ENCODE measurements at places on chromosomes 2 and 18.

- DNase-seq, result no peak
Observed at GRCh38 chr2:8482432-8482831, 199.4 kb upstream of the ID2 start.

GRCh38 chr2:30421604-30422443 is 25.2 kb upstream of the LCLAT1 start:
- no peak for DNase-seq

- DNase-seq, result no peak
Observed at GRCh38 chr18:36580266-36580665, 248.5 kb downstream of the TPGS2 start.

GRCh38 chr2:35591886-35592285 is 763.7 kb upstream of the CRIM1 start:
- DNase-seq, result no peak

DNA sequence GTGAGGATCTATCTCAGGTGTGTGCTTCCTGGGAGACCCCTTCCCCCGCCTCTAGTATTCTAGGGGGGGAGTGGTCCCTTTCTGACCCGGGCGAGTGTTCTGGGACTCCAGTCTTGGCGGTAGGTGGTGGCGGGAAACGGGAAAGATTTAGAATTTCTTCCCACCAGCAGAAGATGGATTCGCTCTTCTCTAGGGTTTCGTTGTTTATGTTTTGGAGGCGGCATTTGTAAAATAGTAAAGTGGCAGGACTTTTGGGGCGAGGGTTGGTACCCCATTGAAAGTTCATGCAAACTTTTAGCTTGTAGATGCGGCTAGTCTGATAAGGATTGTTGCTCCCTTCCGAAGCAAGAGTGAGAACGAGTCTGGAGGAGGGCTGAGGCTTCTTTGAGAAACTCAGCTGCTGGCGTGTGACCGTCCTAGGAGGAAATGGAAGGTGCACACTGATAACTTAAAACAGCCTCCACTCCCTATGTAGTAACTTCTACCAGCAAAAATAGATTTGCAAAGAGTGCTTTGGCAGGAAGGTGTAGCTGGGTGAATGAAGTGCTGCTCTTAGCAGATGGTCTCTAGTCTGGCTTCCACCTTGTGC is 412 bp downstream of the GPD2 start:
- peak; percentile 24 for DNase-seq

DNA sequence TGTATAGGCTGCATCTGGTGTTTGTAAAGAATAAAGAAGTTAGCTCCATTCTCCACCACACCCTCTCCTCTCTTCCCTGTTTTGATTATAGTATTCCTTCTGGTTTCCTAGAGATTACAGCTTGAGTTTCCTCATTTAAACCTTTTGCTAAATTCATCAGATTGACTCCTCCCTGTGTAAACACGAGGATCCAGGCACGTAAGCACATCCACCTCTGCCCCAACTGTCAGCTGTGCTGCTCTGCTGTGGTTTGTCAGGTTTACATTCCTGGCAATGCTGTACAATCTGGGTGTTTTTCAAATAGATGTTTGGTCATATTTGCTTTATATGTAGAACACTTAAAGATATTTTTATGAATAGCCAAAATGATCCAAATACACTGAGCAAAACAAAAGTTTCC is 302.8 kb downstream of the PTGR3 start:
- DNase-seq, result no peak

GRCh38 chr2:75462721-75463120 is 98.0 kb downstream of the EVA1A start:
- DNase-seq, result no peak

DNA sequence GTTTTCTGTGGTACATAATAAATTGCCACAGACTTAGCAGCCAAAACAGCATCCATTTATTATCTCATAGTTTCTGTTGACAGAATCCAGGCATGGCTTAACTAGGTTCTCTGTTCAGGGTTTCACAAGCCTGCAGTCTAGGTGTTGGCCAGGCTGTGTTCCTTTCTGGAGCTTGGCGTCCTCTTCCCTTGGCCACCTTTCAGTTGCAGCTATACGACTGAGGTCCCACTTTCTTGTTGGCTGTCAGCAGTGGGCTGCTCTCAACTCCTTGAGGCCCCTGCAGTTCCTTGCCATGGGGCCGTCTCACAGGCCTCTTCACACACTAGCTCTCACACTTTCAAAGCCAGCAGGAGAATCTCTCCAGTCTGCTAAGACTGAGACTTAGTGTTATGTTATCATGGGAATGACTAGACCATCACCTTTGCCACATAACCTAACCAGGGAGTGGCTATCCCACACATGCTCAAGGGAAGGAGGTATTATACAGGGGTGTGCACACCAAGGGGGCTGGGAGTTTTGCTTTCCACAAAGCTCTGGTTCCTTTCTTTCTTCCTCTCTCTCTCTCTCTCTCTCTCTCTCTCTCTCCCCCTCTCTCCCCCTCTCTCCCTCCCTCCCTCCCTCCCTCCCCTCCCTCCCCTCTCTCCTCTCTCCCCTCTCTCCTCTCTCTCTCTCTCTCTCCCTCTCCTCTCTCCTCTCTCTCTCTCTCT is 15.8 kb downstream of the RIOK3 start:
- DNase-seq, result no peak

DNA sequence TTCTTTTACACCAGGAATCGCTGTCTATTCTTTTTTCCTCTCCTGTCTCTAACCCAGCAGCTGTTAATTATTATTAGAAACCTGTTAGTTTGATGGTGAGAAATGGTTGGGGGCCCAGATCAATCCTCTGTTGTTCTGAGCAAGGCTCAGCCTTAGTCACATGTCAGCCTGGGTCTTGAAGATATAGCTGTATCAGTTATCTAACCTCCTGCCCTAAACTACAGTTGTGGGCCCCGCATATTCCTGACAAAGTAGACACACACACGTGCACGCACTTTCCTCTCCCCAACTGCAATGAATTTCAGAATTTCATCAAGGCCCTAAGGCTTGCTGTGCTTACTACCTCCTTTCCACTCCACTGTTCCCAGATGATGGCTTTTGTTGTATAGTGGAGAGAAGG is 54.6 kb downstream of the OLA1 start:
- DNase-seq, result no peak

DNA sequence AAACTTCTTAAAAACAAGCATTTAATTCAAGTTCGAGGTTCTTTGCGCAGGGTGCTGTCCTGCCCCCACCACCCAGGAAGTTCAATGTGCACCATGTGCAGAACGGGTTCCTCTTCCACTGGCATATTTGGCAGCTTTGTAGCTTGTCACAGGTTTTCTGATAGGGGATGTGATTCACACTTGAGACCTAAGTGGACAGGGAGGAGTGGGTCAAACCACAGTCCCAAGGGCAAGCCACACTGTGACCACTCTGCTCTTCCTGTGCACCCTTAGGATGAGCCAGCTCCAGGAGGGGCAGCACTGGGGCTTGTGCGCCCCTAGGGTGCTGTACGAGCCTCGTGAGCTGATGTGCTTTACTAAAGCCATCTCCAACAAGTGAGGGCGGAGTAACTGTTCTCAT is 82.5 kb downstream of the TGFA start:
- no peak for DNase-seq

DNA sequence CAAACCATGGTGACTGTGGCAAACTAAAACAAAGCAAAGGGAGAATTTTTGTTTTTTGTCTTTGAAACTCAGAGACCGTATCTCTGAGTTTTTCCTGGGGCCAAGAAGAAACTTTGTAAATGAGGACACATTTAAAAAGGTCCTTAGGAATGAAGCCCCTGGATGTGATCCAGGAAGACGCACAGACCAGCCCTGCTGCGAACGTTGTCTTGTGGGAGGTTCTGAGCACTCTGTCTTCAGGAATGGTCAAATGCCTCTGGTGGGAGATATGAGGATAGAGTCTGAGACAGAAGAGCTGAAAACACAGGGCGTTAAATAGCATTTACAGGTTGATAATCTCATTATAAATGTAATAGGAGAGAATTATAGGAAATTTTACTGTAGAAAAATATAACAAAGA is 893.5 kb upstream of the KLHL29 start:
- no peak for DNase-seq

DNA sequence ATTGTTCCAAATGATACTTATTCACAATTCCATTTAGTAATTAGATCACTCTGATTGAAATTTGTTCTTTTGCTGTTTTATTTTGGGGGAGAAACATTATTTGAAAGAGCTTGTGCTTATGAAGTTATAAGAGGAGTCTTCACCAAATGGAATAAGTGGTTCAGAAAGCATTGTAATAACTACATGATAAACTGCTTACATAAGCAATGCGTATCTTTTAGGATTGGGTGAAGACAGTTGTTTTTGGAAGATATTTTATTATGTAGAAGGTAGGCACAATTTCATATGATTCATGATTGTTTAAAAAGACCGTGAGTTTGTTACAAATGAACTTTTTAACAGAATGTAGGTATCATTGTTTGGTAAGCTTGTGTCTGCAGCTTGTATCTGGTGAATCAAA is 14.5 kb downstream of the ZNF638 start:
- DNase-seq, result no peak

DNA sequence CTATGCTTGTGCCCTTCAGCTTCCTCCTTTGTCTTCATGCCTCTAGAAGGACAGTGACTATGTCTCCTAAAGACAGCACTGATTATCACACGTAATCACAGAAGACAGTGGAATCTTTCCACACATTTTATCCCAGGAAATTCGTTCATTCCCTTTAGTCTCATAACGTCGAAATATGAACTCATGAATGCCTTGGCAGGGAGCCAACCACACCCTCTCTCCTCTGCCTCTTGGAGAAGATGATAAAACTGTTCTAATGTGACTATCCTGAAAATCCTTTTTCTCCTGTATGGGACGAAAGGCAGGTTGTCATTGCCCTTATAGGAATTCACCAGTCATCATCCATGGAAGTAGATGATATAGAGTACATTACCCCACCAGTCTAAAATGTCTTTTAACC is 726.6 kb upstream of the FANCL start:
- DNase-seq, result no peak

GRCh38 chr2:19900931-19901441 is 797 bp downstream of the TTC32 start:
- DNase-seq, result peak; percentile 32
